Left kidney (tissue), 8 donors: ENCODE measurements at places on chromosomes 2 and 18. TPM values are rescaled to one million over a fixed set of nuclear protein-coding genes. Genes with fewer than 3 reads are reported as not detected.
A peak's percentile ranks its signal among the peaks of the same experiment; 100 is the strongest.

GRCh38 chr2:19355416-19355821, 3.0 kb downstream of the OSR1 start:
- no peak for DNase-seq

- DNase-seq: no peak
Measured at GRCh38 chr2:32977228-32977758, 30.5 kb downstream of the LTBP1 start.

GRCh38 chr2:231680992-231681852, 27.1 kb upstream of the PTMA start:
- DNase-seq: peak; percentile 89

GRCh38 chr2:28613633-28614501, 118.0 kb downstream of the PLB1 start:
- DNase-seq: no peak

The HOXD13 gene
- polyA plus RNA-seq: 0.20 TPM

The SERPINB3 gene
- polyA plus RNA-seq: 0.12 TPM
